Transverse colon (tissue), 4 donors: ENCODE measurements at places on chromosomes 11 and 22. TPM values are rescaled to one million over a fixed set of nuclear protein-coding genes. Genes with fewer than 3 reads are reported as not detected.
A peak's percentile ranks its signal among the peaks of the same experiment; 100 is the strongest.

Gene KRTAP5-2
- not detected for total RNA-seq

Gene NPTXR
- total RNA-seq, result 1.1 TPM

Gene SAA1
- total RNA-seq, result not detected

Gene OSM
- total RNA-seq, result not detected

Gene POLR2L
- total RNA-seq, result 22.1 TPM

Gene TMEM126A
- total RNA-seq, result 17.5 TPM

Gene NECTIN1
- total RNA-seq, result 11.7 TPM

Gene THAP12
- 17.6 TPM for total RNA-seq

Gene LRRC75B
- total RNA-seq, result 13.3 TPM

Gene CTSF
- 40.6 TPM for total RNA-seq

Gene ETS1
- 56.7 TPM for total RNA-seq

Gene SAA4
- total RNA-seq, result not detected

Gene PANX2
- not detected for total RNA-seq

Gene BIK
- 10.1 TPM for total RNA-seq

Gene HSCB
- total RNA-seq, result 21.3 TPM

Gene YIF1A
- 60.6 TPM for total RNA-seq

Gene SCGB2A2
- total RNA-seq, result not detected

GRCh38 chr11:60396799-60397198 is 540 bp downstream of the MS4A14 start:
- no peak for DNase-seq

GRCh38 chr22:39556970-39557841 is 13.3 kb upstream of the CACNA1I start:
- no peak for DNase-seq

GRCh38 chr11:64089027-64089360 is 53.3 kb downstream of the FLRT1 start:
- peak; percentile 21 for DNase-seq

DNA sequence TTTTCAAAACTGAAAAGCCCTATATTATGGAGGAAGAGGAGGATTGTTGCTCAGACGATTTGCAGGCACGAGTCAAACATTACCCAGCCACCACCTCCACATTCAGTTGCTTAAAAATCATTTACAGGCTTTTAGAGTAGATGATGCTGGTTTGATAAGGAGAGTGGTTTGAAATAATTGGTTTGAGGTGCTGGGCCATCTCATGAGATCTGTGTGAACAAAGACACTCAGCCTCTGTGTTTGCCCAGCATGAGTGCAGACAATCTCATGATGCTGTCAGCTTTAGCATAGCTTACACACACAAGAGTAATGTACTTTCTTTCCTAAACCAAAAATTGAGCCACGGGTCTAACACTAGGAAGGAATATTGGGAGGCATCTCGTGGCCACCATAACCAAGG is 4.3 kb downstream of the SLC43A3 start:
- no peak for DNase-seq

DNA sequence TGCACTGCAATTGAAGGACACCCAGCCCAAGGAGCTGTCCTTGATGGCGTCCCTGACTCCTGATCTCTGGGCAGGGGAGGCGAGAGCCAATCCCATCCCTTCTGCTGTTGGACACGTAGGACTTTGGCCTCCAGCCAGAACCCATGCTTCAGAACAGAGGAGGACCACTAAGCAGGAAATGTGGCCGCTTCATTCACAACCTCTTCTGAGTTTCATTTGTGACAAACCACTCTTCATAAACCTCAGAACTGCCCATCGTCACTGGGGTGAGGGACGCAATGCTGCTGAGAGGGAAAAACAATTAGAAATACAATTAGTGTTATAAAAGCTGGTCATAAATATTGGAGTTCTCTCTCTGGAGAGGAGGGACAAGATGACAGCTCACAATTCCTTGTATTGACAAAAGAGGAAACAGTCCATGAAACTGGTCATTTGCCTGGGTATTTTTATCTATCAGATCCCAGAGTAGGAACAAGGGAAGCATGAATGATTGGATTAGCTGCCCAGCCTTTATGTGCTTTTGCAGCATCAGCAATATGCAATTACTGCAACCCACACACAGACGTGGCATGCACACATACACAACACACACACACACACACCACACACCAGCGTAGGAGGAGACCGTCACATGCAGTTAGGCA is 216.5 kb upstream of the CADM1 start:
- no peak for DNase-seq

GRCh38 chr22:30252411-30253204 is 6.0 kb upstream of the LIF start:
- DNase-seq, result peak; percentile 78

DNA sequence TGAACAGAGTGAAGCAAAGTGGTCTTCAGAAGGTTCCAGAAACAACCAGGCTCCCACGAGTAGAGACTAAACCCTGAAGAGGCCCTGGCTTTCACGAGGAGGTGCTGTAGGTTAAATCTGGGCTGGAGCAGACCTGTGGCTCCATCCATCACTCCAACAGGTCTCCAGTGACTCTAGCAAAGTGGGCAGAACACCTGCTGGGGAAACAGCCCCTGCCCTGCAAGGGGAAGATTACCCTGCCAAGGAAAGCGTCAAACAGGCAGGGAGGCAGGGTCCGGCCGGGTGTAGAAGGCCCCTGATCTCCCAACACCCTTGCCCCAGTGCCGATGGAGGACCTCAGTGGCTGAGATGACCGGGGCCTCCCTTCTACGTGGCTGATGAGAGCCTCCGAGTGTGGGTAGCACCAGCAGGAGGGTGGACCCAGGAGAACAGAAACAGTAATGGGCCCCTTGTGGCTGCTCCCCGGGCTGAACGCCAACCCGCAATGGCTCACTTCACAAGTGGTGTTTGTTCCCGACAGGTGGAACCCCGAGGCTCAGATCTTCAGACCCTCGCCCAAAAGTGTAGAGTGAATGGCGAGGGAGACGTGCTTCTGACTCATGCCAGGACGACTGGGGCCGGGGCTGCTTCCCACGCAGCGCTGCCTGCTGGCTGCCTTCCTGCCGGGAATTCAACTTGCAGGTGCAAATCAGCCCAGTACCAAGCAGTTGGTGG is 112.0 kb downstream of the SHANK2 start:
- no peak for DNase-seq

- DNase-seq, result no peak
These were observed 27.2 kb downstream of the OR52B2 start for GRCh38 chr11:6142936-6143335.

GRCh38 chr11:71979602-71980001 is 19.1 kb upstream of the IL18BP start:
- DNase-seq, result no peak

GRCh38 chr22:49622241-49623105 is 205.2 kb downstream of the BRD1 start:
- no peak for DNase-seq

DNA sequence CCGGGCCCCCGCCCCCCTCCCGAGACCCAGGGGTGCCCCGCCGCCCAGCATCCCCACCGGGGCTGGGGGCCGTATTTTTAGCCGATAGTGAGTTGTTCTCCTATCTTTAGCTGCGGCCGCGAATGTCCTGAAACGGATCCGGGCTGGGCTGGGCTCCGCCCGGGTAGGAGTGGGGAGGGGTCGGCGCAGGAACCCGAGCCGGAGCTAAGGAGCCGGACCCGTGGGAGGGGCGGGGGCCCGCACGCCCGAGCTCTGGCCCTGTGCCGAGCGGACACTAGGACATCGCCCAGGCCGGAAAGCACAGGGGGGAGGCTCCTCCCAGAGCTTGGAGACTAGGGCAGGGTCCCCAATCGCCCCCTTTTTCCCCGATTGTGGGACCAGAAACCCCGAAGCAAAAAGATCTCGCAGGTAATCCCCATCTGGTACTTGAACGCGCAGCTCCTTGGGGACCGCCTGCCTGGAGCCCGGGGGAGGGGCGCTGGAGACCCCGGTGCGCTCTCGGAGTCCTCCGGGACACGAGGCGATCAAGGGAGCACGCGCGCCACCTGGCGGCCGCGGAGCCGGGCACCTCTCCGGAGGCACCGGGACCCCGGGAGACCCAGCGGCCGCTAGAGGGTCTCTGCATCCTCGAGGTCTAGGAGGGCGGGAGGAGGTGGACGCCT is 669 bp downstream of the CDC42EP2 start:
- DNase-seq, result peak; percentile 85

DNA sequence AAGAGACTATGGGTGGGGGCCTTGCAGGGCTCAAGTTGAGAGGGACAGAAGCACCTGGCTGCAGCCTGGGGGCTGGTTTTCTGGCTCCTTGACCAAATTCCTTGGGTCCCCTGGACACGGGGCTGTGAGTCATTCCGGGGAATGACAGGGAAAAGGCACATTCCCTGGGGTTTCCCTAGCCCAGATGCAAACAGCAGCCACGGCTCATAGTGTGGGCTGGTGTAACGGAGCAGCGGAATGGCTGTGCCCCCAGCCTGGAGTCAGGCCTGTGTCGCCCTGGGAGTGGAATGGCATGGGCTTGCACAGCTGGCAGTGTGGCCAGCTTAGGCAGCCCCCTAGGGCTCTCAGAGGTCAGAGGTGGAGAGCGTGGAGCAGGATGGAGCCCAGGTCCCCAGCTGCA is 77.6 kb upstream of the KCNQ1OT1 start:
- no peak for DNase-seq

DNA sequence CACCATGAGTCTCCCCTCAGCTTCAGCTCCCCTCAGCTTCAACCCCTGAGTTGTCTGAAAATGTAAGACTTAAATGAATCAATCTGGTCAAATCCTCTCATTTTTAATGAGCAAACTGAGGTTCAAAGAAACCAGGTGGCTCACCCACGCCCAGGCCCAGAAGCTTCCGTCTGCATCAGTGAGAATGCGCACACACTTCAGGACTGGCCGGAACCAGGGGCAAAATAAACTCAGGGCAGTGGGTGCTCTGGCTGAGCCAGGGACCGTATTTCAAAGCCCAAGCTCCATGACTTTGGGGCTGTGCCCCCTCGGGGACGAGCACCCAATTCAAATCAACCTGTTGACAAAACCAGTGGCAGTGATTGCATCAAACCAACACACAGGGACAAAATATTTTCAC is 3.1 kb downstream of the SULT4A1 start:
- DNase-seq, result no peak

DNA sequence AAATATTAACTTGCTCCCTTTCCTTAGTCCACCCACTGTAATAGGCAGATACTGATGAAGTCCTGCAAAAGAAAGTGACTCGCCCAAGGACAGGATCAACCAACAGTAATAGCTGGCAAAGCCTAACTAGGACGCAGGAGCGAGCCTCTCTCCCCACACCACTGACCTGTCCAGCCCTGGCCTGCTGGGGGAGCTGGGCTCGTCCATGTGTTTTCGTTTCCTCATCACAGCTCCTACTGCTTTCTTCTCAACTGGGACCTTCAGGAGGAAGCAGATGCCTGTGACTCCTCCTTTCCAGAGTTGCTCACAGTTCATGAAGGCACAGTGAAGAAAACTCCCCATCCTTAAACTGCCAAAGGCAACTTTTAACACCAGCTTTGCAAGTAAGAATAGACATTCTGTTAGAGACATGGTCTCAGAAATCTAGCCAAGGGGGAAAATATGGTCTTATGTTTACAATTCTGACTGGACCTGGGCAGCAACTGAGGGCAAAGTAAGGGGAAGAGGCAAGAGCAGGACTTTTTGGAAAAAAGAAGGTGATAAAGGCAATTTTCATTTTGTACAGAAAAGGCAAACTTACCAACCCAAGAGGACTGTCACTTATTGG is 11.6 kb upstream of the GPHA2 start:
- DNase-seq, result no peak

GRCh38 chr22:42562279-42562678 is 8.5 kb downstream of the SERHL2 start:
- no peak for DNase-seq

- DNase-seq, result no peak
These were observed 1.3 kb downstream of the HPS5 start for GRCh38 chr11:18320617-18321016.

- no peak for DNase-seq
These were observed 710.9 kb upstream of the FAT3 start for GRCh38 chr11:91513734-91514133.

DNA sequence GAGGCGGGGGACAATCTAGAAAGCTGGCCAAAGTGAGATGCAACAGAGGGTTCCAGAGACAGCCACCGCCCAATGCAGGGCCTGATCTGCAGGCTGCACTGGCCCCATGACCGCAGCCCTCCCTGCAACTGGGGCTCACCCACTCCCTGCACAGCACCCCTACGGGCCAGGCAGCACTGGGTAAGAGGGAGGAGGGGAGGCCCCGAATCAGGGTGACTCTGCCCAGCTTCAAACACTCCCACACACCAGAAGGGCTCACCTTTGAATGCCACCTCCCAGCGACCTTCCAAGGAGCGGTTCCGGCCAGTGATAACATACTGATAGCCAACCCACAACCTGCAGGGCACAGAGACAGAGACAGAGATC is 59.3 kb downstream of the DGCR2 start:
- DNase-seq, result no peak

GRCh38 chr22:38317995-38318715 is 922 bp upstream of the CSNK1E start:
- peak; percentile 85 for DNase-seq

DNA sequence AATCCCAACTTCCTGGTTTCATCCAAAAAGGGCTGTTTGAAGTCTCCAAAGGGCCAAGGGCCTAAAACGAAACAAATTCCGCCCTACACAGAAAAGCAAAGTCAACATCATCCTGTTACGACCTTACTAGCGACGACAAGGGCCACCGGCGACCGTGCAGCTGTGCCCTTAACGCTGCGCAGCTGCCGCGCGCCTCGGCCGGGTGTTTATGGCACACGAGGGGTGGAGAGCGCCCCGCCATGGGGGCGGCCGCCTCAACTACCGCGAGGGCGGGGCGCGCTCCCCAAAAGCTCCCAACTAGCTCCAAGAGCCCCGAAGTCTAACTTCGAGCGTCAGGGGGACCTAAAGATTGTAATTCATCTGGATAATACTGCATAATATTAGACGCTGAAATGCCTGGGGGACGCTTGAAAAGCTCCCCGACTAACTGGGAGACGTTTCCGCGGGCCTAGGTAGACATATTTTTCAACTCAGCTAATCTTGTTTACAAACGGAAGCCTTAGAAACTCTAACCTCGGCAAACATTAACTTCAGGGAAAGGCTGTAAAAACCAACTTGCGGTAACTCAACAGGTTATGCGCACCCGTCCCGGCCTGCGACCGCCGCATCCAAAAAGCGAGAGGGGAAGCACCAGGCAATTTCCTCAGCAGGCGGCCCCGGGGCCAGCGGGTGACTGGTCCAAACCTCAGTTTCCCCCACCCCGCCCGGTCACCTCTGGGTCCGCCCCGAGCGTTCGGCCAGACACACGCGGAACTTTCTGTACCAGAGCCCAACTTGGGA is 694 bp downstream of the TMEM123 start:
- DNase-seq, result peak; percentile 82

GRCh38 chr11:12995823-12996222 is 13.3 kb upstream of the RASSF10 start:
- DNase-seq, result no peak
